Activated CD8-positive, alpha-beta memory T cell treated with anti-CD3 and anti-CD28 coated beads for 4 hours (primary cell): ENCODE measurements at places on chromosomes 6 and 20.

DNA sequence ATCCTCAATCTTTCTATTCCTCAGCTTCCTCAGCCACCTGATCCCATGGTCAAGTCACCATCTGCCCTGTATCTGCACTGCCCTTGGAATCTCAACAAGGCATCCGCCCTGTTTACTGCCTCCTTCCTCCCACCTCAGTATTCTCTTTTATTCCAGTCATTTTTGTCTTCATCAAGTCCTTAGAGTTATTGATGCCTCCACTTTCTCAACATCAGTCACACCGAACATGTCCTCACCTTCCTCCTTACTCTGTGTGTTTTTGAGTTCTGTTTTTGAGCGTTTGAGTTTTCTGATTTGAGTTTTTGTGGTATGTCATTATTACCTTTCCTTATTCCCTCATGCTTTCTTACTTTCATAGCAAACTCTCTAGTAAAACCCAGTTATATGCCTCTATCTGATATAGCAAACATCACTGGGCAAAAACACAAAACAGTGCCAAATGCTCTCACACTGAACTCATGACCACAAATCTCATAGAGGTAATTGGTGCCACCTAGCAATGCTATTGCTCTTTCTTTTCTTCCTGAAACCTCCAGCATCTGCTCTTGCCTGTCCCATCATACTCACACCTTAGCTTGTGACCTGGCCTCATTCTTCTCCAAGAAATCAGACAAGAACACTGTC lies 11.8 kb upstream of the GNRH2 start:
- no peak for DNase-seq

- no peak for DNase-seq
These were observed 12.9 kb downstream of the BEND3 start for GRCh38 chr6:107102414-107102805.

DNA sequence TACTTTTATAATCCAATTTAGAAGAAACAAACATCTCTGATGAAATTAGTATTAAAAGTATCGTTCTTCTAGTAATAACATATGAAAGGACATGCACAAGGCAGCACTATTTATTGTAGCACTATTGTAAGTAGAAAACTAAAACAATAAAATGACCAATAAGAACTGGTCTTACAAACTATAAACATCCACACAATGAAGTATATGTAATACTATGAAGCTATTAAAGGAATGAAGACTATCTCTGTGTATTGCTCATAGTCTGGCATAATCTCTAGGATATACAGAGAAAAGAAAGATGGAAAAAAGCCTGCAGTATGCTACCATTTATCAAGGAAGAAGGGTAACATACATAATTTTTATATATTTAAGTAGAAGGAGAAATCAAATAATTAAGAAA lies 16.7 kb downstream of the LCA5 start:
- DNase-seq = no peak

GRCh38 chr6:111306104-111306888 lies 176.7 kb downstream of the REV3L start:
- no peak for DNase-seq

DNA sequence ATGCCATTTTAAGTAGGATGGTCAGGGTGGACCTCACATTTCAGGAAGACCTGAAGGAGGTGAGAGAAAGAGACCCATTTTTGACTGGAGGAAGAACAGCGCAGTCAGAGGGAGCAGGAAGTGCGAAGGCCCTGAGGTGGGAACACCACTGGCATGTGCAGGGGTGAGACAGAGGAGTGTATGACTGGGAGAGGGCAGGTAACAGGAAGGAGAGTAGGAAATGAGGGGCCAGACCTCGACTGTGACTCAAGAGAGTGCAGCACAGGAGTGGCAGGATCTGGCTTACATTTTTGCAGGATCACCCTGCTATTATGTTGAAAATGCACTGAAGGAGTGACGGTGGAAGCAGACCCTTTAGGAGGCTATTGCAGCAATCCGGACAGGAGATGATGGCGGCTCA lies 117.7 kb upstream of the CDYL start:
- no peak for DNase-seq

DNA sequence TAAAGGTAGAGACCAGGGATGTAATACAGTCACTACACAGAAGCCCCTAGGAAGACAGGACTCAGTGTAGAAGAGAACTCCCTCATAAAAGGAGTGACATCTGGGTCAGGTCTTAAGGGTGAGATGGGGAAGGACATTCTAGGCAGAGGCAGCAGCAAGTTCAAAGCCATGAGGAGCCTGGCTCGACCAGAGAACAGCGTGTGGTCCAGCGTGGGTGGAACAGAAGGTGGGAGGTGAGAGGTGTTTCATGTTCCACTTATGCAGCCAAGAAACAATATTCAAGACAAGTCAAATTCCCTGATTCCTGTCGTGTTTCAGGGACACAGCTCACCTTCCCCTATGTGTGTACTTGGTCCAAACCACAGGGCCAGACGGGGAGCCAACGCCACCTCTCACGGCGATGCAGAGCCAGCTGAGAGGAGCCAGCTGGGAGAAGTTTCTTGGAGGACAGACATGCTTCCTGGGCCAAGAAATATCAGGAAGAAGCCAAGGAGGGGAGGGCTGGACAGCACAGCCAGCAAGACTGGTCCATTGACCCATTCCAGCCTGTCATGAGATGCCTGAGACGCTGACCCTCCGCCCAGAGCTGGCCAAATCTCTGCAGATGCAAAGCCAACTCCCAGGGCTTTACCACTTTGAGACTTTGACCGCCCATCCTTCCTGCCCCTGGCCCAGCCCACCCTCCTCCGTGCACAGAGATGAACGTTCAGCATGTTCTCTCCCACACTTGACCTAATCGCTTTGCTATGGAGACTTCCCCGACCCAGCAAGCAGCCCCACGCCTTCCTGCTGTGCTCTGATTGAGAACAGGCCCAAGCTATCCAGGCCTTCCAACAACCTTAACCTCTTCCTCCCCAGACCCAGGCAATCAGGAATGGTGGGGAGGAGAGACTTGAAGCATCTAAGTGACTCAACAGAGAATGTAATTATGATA lies 113.8 kb downstream of the PRND start:
- DNase-seq = no peak

GRCh38 chr20:24781418-24781980 lies 167.6 kb upstream of the CST7 start:
- DNase-seq = no peak

- no peak for DNase-seq
These were observed 34.4 kb upstream of the PTPN1 start for GRCh38 chr20:50475681-50476292.

DNA sequence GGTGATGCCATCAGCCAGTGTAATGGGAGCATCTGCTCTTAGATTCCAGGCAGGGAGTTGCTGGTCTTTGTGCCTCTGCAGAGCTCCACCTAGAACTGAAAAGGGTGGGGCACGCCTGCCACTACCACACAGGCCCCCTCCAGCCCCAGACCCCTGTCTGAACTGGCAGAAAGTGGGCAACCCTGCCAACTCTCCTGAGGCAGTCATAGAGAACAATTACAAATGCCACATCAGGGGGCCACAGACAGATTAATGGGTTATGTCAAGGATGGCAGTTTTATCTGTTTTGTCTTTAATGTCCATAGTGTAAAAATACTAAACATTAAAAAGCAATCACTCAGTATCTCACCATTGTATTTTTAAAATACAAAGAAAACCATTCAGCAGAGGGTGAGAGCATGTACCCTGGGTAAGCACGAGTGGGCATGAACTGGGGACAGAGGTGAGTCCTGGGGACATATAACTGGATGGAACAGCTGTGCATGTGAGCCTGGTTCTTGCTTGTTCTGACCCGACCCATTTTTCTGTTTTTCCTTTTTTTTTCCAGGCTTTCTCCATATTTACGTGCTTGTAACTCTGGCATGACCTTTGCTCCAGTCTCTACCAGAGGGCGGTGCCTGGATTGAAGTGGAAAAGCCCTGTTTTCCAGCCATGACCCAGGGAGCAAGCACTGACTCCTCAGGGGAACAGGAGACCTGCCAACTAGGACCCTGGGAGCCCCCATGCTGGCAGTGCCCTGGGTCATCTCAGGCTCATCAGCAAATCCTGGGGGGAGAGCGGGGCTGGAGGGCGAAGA lies 8.2 kb downstream of the TRAF3IP2 start:
- no peak for DNase-seq

DNA sequence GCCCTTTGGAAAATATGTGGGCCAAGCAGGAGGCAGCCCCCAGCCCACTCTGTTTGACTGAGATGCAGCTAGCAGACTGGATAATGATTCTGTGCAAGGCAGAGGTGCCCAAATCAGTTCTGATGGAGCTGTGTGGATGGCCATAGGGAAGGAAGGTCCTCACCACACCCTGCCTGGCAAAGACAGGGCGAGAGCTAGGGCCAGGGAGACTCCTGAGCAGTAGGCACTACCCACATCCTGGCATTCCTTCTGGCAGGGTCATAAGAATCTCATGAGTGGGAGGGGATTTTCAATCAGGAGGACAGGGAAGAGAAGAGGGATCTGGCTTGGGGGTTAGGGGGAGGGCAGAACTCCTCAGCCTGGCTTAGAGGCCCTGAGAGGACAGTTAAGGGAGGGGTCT lies 18.6 kb upstream of the TREM2 start:
- DNase-seq = no peak

- DNase-seq = no peak
These were observed 862 bp upstream of the SOBP start for GRCh38 chr6:107488875-107489635.

GRCh38 chr20:45924391-45925261 lies 9.9 kb upstream of the PCIF1 start:
- DNase-seq = no peak

DNA sequence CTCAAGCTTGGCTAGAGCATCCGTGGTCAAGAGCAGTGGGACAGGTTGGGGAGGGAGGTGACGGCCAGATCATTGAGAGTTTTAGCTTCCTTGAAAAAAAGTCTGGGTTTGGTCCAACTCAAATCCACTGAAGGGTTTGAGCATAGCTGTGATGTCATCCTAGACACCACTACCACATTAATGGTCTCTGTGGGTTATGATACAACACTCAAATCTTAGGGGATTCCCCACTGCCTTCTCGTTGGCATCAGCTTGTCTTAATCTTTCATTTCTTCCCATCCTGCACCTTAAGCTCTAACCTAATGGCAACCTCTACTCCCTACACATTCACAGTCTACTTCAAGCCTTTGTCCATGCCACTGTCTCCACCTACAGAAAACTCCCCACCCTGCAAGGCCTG lies 77.3 kb downstream of the BMP6 start:
- no peak for DNase-seq

DNA sequence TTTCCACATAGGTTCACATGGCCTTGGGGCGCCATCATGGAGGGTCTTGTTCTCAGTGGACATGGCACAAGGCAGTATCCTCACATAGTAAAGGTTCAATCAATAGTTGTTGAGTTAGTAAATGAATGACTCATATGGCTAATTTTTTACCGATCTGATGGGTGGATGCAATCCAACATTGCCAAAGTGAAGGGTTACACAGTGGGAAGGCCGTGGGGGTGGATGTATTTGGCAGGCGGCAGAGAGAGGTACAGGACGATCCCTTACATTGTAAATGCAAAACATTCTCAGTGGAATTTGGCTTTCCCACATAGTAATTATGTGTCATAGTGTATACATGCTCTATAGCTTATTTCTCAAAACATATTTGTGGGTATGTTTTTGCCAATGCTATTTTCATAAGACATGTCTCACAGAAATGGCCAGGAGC lies 21.0 kb upstream of the PDE7B start:
- no peak for DNase-seq

DNA sequence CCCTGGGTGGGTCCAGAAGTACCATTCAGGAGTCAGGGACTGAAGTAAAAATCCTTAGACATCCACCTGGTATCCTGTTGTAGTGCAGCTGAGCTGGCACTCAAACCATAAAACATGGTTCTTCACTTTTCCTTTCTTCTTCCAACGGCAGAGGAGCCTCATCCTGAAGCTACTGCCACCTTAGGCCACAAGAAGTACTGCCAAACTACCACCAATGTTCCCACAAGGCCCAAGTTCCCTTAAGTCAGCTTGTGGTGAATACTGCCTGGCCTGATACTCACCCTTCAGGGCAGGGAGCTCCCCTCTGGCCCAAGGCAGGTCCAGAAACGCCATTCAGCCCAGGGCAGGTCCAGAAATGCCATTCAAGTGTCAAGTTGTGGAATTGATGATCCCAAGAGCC lies 1053.4 kb upstream of the CITED2 start:
- no peak for DNase-seq

GRCh38 chr20:13883425-13883824 lies 98.6 kb downstream of the NDUFAF5 start:
- DNase-seq = no peak

GRCh38 chr6:149503872-149504271 lies 19.1 kb upstream of the ZC3H12D start:
- DNase-seq = no peak

- DNase-seq = no peak
These were observed at the start of gene KCNS1 for GRCh38 chr20:45100563-45101245. Gene KCNS1 (minus strand): TSS chr20:45101127. CDS start chr20:45099236, 1,891 bp downstream.
